ENCODE measurements at places on chromosomes 16 and 17.

GRCh38 chr16:17529982-17530760 lies 59.4 kb upstream of the XYLT1 start:
- DNase-seq, result no peak

DNA sequence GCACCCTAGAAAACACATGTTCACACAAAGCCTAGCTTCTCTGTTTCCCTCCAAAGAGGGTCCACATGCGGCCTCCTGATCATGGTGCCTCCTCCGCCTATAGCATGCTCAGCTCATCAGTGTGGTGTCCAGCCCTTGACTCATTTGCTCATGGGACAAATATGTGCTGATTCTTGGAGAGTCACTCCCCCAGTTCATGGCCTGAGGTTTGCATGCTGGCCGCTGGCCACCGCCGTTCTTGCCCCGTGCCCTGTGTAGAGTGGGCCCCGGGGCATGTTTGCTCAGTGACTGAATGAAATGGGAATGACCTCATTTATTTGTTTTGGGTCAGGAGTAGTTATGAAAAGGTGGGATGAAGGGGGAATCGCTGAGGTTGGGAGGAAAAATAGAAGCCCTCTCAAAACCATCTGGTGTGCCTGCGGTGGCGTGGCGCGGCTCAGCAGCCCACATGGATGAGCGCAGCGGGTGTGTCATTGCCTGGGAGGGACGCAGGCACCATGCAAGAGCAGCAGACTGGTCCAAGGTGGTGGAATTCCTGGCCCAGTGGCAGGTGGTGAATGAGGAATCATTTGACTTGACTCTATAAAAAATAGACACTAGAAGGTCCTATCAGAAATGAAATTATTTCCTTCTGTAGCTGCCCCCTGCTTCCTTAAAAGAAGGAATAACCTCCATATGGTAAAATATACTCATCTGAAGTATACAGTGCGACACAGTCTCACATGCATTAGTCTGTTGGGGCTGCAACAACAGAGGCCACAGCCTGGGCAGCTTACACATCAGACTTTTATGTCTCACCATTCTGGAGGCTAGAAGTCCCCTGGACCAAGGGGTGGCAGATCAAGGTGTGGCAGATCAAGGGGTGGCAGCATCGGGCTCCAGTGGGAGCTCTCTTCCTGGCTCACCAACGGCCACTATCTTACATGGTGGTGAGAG lies 31.7 kb downstream of the CRISPLD2 start:
- no peak for DNase-seq

DNA sequence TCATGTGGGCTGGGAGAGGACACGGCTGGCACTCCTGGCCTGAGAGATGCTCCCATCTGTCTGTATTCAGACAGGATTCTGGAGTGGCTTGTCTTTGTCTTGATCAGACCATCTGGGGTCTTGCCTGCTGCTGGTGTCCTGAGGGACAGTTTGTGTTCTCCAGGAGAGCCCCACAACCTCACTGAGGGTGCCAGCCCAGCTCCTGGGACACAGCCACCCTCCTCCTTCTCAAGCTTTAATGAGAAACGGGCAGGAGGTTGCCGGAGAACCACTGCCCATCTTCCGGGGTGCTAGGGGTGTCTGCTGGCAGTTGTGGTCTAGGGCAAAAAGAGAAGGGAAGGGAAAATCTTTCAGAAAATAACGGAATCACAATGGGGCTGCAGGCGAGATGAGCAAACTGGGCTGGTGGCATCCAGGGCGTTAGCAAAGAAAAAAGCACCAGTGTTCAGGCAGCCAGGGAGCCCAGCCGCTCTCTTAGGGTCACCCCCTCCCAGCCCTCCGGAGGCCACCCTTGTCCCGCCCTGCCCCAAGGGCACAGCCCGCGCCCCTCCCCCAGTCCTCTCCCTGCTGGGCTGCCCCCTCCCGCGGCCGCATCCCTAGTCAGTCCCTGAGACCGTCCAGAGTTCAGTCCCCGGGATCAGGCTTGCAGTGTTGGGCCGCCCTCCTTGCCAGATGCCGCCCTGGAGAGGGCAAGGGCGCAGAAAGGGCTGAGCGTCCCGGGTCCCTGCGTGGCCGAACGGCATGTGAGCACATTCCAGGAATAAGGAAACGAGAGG lies 824.7 kb downstream of the KCNJ18 start:
- DNase-seq, result no peak

- DNase-seq, result no peak
Observed at GRCh38 chr17:66968916-66969315, 4.4 kb downstream of the CACNG4 start.

- DNase-seq, result no peak
Observed at GRCh38 chr17:57433452-57433851, 177.1 kb downstream of the MSI2 start.

DNA sequence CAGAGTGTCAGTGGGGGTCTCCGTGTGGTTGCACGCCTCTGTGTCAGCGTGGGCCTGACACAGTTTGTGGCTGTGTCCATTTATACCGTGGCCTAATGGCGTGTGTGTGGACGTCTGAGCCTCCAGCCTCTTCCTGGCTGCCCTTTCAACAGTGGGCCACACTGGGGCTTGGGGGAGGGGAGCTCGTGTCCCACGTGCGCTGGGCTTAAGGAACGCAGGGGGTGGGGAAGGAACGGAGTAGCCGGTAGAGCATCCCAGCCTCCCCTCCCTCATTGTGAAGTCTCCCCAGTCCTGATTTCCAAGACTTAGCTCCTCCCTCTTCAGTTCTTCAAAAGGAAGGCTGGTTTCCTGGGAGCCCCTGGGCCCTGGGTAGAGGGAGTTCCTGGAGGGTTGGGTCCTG lies 9.5 kb upstream of the HES7 start:
- no peak for DNase-seq

DNA sequence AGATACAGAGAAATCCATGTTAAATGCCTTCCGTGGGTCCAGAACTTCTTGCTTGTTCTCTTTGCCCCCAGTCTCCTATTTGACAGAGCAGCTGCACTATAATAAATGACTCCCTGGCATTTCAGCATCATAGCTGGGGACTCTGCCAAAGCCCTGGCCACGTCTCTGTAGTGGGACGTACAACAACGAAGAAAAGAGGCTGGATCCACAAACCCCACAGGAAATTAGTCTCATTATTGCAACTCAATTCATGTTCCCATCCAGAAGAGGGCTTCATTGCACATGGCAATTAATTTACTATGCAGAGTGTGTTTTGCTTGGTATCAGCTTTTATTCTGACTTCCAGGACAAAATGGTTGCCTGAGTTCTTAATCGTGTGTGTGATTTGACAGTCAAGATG lies 121.3 kb downstream of the CDH13 start:
- no peak for DNase-seq

GRCh38 chr16:19868421-19868820 lies 16.2 kb downstream of the GPRC5B start:
- DNase-seq, result no peak

GRCh38 chr17:7846063-7846735 lies 8.7 kb upstream of the TMEM88 start:
- no peak for DNase-seq

- no peak for DNase-seq
Observed at GRCh38 chr16:10675216-10675615, 19.5 kb downstream of the TEKT5 start.

- DNase-seq, result no peak
Observed at GRCh38 chr17:78898947-78899346, 4.1 kb downstream of the CEP295NL start.

- DNase-seq, result no peak
Observed at GRCh38 chr17:27390540-27390939, 65.7 kb upstream of the KSR1 start.

DNA sequence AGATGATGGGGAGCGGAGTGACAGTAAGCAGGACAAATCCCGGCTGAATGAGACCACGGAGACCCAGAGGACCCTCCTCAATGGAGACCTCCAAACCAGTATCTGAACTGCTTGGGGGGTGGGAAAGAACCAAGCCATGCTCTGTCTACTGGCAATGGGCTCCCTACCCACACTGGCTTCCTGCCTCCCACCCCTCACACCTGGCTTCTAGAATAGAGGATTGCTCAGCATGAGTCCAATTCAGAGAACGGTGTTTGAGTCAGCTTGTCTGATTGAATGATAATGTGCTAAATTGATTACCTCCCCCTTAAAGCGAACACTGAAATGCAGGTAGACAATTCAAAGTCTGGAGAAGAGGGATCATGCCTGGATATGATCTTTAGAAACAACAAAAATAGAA lies 5.5 kb downstream of the SSTR2 start:
- no peak for DNase-seq

DNA sequence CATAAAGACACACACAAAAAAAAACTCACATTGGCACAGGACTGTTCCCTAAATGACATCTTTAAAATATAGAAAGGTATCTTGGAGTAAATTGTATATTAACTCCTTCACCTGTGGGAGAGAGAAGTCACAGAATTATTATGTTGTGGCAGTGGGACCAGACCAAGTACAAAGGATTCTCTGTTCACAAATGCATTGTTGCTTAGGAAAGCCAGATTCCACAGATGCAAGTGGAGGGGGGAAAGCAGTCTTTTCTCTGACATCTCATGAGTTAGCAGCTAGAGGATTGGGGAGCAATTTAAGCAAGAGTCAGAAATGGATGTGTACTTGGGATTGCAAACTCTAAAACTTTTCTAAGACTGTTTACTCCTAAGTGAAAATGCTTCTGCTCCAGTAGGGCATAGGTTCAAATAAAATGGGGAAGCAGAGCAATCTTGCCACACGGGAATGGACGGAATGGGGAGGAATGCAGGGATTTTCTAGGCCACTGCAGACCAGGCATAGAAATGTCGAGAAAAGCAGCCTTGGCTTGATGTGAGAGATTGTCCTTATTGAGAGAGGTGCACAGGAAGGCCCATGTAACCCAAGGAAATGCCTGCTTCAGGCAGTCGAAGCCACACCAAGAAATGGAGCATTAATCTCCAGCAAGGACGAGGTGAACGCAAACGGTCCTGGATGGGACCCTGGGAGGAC lies 4.1 kb upstream of the PMP22 start:
- DNase-seq, result no peak

GRCh38 chr17:63035271-63035670 lies 69.2 kb downstream of the TANC2 start:
- no peak for DNase-seq

DNA sequence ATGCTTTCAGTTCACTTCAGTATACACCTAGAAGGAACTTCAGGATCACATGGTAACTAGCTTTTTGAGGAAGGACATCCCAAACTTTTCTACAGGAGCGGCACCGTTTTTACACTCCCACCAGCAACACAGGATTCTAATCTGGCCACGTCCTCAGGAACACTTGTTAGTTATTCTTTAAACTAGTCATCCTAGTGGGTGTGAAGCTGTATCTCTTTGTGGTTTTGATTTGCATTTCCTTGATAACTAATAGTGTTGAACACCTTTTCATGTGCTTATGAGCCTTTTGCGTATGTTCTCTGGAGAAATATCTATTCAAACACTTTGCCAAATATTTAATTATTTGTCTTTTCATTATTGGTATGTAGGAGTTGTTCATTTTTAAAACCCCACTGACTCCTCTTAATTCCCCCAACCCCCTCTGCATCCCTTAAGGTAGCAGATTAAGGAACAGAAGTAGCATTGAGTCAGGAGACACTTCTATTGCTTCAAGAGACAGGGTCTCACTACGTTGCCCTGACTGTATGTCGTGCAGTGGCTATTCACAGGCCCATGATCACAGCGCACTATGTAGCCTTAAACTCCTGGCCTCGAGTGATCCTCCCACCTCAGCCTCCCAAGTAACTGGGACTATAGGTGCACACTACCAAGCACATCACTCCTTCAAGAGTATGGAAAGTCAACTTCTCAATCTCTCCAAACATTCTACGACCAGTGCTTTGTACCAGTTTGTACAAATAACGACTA lies 25.4 kb downstream of the YWHAE start:
- DNase-seq, result no peak

GRCh38 chr17:82106688-82107305 lies 8.8 kb upstream of the FASN start:
- DNase-seq, result no peak

DNA sequence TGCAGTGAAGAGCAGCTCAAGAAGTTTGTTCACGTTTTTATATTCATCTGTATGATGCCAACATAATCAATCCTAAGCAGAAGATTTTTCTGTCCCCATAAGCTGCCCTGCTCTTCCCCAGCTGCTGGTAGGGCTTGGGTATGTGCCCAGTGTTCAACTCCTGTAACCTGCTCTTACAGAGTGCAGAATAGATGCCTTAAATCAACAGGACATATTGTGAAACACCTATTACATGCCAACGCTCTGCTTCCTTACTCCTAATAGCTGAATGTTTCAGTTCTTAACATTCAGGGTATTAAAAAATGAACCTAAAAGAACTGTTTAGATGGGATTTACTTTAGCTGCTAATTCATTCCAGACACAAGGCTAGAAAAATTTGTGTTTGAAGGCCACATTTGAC lies 190.9 kb downstream of the HS3ST3A1 start:
- no peak for DNase-seq

DNA sequence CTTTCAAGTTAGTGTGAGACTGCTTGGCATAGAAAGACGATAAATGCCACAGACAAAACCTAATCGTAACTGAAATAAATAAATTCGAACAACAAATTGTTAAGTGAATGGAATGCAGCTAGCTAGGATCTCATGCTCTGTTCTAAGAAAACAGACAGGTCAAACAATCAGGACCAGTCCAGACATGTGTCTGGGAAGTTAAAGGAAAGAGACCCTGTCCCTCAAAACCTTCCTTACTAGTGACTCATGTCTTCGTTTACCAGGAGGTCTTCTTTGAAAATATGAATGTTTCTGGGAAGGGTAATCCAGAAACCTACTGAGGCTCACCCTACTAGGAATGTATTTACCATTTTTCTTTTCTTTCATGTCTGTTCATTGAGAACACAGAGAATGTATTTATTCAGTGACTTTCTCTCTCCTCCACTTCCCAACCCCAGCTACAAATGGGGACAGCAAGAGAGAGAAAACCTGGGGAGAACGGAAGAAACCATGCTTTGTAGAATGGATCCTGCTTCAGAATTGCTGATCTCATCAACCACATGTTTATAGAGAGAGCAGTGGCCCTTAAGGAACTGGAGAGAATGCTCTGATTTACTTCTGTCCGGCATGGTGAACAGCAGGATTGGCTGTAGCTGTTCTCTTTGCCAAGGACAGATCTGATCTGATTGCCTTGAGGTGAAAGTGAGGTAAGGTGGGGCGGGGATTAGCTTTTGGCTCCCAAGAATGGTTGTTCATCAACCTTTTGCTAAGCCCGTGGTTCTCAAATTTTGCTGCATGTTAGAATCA lies 39.4 kb upstream of the DHX8 start:
- no peak for DNase-seq

DNA sequence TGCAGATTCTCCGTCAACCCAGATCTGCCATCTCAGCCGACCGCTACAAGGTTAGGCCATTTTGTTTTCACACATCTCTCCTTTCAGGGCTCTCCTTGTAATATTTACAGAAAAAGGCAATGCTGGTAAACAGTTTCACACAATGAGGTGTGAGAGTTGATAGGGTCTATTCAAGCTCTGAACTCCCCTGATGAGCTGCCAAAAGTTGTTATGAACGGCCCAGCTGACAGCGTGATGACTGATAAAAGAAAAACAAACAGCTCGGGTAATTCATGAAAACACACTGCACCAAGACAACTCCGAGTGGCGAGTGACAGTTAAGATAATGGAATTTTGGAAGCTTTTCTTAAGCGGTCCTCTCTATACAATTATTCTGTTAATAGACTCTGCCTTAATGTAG lies 68.1 kb upstream of the IRX5 start:
- DNase-seq, result no peak

GRCh38 chr16:21656795-21657768 lies 4.7 kb upstream of the IGSF6 start:
- no peak for DNase-seq
